ENCODE measurements at places on chromosomes 6 and 20.

DNA sequence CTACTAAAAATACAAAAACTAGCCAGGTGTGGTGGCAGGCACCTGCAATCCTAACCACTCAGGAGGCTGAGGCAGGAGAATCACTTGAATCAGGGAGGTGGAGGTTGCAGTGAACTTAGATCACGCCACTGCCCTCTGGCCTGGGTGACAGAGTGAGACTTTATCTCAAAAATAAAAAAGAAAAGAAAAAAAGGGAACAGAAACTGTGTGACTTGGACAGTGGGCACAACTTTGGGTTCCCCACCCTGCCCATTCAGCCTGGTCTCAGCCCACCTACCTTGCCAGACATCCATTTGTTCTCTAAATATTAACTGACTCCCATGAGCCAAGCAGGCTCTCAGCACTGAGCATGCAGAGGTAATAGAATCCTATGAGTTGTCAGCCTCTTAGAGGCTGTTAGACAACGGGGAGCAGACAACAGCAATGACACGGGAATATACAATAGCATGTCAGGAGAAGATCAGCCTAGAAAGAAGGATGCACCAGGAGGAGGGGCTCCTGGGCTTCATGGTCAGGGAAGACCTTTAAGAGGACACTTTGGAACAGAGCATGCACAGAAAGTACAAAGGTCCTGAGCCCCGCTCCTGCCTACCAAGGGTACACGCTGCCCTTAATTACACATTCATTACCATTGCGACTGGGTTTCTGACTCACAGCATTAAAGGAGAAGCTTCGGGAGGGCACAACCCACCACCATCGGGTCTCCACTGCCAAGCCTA is 20.0 kb downstream of the FAM209B start:
- no peak for DNase-seq

DNA sequence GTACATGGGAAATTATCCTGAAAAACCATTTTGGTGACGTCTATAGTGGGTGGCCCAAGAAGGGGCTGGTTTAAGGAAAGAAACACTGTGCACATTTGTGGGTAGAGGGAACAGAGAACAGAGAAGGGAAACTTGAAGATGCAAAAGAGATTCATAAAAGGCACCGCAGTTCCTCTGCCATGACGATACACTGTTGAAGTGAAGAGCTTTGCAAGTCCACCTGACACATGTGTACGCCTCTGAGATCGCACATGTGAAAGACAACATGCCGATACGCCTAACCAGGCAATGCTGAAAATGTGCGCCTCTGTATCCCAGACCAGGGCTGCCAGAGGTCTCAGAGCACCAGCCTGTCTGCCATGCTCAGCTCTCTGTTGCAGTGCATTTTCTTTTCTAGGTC is 180.9 kb downstream of the KIF16B start:
- DNase-seq = no peak

GRCh38 chr20:63049561-63050221 is 42.9 kb upstream of the BHLHE23 start:
- DNase-seq = no peak

GRCh38 chr6:42740725-42741124 is 5.2 kb downstream of the TBCC start:
- no peak for DNase-seq

- no peak for DNase-seq
Measured at GRCh38 chr6:117629119-117629660, 26.9 kb upstream of the GOPC start.

- DNase-seq = no peak
Measured at GRCh38 chr6:150991487-150991886, 126.0 kb downstream of the MTHFD1L start.

- no peak for DNase-seq
Measured at GRCh38 chr6:96841345-96841744, 4.1 kb upstream of the GPR63 start.

- no peak for DNase-seq
Measured at GRCh38 chr6:170051229-170052172, 239.4 kb downstream of the DLL1 start.

DNA sequence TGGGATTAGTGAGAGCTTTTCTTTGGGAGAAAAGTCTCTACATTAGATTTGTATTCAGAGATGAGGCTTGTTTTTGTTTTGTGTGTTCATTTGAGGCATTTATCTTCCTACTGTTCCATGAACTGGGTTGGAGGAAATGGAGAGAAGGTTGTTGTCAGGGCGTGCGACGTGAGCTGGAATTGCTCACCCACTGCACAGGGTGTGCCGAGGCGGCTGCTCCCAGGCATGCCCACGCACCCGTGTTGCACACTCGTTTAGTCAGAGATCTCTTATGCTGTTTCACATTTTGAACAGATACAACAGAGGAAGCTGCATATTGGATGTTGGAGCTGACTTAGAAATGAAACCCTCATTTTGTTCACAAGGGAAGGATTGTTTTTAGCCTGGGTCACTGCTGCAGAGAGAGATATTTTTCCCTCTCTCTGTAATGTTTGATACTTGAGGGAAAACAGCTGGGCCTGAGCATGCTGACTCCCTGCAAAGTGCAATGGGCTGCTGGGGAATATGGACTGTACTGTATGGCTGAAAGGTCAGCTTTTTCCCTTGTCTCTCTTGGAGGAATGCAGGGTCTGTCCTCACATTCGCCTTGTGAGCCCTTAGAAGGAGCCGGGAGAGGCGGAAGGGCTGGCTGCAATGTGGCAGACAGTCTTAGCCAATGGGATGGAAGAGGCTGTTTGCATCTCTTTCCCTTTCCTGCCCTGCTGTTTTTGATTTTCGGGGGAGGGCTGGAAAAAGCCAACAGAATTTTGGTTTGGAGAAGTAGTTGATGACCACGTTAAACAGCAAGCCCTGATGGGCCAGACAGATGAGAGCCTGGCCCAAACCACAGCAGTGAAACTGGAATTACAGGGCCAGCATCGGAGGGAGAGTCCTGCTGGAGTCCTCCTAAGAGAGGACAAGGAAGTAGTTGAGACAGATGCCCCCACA is 170.8 kb downstream of the SASH1 start:
- no peak for DNase-seq
